ENCODE measurements at places on chromosomes 2 and 18. TPM values are rescaled to one million over a fixed set of nuclear protein-coding genes. Genes with fewer than 3 reads are reported as not detected.

Gene MERTK
- 0.64 TPM for total RNA-seq

Gene REEP1
- not detected for total RNA-seq

Gene SLC5A7
- total RNA-seq = not detected

Gene PRKAG3
- not detected for total RNA-seq

Gene ACAA2
- 55.2 TPM for total RNA-seq

Gene XIRP2
- total RNA-seq = not detected

Data from cardiac ventricle fibroblast (primary cell).